ENCODE measurements at places on chromosomes 2 and 18.
A peak's percentile ranks its signal among the peaks of the same experiment; 100 is the strongest.

DNA sequence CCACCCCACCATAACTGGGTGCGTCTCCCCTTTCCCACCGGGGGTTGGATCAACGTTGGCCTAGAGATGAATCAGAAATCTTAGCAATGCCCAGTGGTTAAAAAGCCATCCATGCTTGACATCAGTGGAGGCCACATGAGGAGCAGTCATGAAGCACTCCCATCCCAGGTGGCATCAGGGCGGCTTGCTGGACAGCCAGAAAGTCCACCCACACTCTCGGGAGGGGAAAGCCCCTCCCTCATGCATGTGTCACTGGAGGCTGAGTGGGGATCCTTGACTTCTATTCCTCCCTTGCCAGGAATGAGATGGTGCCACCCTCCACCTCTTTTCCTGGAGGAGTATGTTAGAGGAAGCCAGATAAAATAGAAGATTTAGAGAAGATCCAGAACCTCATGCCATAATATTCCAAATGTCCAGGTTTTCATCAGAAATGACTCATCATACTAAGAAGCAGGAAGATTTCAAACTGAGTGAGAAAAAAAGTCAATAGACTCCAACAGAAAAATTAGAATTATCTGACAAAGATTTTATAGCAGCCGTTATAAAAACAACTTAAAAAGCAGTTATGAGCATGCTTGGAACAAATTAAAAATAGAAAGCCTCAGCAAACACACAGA is 507.1 kb upstream of the ID2 start:
- DNase-seq = no peak

- peak; percentile 92 for DNase-seq
Measured at GRCh38 chr2:85602476-85603234, at the start of gene TMEM150A. Gene TMEM150A, minus strand, starts transcription at chr2:85602698. Its CDS starts 750 bp downstream, at chr2:85601948.

- no peak for DNase-seq
Measured at GRCh38 chr2:209986415-209986814, 16.0 kb upstream of the RPE start.

DNA sequence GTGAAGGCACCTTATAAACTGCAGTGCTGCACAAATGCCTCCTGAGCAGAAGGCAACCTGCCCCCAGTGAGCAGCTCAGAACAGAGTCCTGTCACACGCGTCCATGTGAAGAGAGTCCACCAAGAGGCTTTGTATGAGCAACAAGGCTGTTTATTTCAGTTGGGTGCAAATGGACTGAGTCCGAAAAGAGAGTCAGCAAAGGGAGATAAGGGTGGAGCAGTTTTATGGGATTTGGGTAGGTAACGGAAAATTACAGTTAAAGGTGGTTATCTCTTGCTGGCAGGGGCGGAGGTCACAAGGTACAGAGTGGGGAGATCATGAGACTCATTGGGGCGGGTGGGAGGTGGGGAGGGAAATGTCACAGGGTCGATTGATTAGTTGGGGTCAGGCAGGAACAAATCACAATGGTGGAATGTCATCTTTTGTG is 53.4 kb upstream of the RALBP1 start:
- no peak for DNase-seq

- DNase-seq = no peak
Measured at GRCh38 chr18:46723856-46724415, 32.9 kb downstream of the ST8SIA5 start.

DNA sequence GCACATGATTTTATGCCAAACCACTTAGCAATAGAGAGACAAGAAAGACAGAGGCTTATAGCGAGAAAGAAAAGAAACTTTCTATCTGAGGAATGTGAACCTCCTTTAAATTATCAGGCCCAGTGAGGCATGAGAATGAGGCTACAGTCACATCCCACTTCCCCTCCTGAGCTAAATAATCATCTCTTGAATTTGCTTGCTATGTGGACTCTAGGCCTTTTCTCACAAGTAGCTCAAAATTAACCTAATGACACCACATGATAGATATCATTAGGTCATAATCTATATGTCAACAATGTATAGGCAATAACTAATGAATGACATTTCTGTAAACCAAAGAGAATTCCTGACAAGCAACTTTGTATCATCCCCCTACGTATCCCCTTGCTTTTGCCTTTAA is 301.5 kb upstream of the MGAT5 start:
- no peak for DNase-seq

DNA sequence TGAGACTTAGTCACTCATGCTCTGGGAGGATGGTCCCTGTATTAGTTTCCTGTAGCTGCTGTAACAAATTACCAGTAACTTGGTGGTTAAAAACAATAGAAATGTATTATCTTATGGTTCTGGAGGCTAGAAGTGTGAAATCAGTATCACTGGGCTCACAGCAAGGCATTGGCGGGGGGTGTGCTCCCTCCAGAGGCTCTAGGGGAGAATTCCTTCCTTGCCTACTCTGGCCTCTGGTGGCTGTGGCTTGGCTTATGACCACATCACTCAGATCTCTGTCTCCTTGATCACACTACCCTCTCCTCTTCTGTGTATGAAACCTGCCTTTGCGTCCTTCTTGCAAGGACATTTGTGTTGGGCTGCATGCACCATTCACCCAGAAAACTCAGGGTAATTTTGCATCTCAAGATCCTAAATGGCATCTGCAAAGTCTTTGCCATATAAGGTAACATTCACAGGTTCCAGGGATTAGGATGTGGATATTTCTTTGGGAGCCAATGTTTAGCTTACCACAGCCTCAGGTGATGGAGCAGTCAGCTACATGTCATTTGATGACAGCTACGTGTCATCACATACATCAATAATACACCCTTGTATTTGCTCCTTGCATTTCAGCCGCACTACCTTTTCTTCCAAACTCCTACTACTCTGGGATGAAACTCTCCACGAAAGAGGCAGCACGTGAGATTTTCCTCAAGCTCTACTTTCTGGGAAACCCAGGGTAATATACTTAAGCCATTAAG is 49.6 kb upstream of the POU3F3 start:
- DNase-seq = no peak

DNA sequence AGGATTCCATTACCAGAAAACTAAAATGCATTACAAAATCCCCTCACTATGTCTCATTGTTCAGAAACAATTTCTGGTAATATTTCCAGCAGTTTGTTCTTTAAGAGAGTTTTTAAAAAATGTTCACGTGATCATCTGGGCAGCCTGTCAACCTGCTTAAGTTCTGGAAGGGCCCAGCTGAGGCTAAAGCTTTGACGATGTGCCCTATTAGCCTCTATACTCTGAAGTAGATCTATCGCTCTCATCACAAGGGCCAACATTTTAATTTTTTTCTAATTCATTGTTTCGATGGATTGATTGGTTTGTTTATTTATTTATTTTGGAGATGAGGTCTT is 205.8 kb downstream of the PRKCE start:
- DNase-seq = no peak

- no peak for DNase-seq
Measured at GRCh38 chr18:46629361-46629760, 27.7 kb downstream of the LOXHD1 start.

GRCh38 chr2:237878321-237879057 is 19.1 kb downstream of the RAMP1 start:
- no peak for DNase-seq

GRCh38 chr2:217901835-217902378 is 100.9 kb downstream of the TNS1 start:
- DNase-seq = peak; percentile 74

DNA sequence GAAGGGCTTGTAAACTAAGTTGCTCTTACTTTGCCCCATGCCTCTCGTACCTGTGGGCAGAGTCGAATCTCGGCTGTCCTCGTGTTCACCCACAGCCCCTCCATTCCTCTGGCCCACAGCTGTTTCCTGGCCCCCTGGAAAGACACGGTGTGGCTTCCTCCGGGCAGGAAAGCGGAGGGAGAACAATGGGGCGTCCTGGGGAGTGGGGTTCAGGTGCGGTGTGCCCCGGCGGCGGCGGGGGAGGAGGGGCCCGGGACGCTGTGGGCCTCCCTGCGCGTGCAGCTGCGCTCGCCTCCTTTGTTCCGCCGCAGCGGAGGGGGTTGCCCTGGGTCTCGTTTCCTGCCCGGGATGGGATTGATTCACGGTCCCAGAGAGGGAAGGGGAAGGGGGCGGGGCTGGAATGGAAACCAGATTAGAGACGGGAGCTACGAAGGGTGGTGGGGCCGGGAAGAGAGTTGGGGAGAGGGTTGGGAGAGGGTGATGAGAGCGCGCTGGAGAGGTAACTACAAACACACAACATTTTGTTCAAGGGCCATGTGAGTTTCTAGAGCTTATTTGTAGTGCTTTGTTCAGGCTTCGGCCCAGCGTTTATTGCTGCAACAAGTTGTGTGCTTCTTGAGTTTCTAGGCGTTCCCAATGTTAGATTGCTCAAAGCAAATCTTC is 796 bp downstream of the MYO1B start:
- peak; percentile 48 for DNase-seq

DNA sequence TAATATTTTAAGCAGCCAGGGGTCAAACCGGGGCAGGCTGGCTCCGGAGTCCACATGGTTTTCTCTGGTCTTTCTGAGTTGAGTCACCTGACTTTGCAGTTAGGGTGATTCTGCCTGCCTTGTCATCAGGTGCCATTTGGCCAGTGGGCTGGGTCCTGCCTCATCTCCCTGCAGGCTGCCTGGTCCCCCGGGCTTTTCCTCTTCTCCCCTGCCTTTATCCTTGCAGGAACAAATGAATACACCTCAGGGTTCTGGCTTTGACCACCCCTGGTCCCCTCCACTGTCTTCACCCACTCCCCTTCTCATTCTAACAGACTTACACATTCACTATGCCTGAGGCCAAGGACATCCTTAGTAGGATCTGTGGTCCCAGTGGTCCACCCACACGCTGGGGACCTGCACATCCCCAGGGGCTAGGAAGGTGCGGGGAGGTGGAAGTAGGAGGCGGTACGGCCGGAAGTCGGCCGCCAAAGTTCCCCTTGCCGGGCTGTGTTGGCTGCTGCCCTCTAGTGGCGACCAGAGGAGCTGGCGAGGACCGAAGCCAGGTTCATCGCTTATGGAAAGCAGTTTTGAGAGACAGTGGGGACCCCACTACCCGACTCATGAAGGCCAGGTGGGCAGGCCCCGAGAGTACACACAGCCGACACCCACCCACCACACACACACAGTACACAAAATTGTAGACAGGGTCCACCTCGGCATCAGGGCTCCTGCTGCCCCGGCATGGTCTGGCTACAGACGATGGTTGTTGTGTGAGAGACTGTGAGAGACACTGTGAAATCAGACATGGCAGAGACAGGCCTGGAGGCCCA is 6.3 kb upstream of the TEX261 start:
- peak; percentile 79 for DNase-seq

DNA sequence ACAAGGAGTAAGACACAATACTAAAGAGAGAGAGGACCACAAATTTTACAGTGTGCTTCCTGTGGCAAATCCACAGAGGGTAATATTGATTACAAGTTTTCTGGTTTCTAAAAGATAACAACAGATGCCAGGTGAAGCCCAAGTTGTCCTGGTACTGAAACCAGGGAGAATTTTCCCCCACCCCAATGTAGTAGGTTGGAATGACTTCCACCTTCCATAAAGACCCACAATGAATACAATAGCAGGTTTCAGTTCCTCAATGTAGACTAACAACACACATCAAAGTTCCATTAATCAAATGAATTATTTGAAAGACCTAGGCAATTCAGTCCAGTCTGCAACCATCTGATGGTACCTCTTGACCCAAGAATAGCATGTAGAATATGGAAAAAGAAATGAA is 44.0 kb upstream of the TMEM247 start:
- no peak for DNase-seq

- no peak for DNase-seq
Measured at GRCh38 chr2:112547333-112547732, 5.1 kb downstream of the POLR1B start.

DNA sequence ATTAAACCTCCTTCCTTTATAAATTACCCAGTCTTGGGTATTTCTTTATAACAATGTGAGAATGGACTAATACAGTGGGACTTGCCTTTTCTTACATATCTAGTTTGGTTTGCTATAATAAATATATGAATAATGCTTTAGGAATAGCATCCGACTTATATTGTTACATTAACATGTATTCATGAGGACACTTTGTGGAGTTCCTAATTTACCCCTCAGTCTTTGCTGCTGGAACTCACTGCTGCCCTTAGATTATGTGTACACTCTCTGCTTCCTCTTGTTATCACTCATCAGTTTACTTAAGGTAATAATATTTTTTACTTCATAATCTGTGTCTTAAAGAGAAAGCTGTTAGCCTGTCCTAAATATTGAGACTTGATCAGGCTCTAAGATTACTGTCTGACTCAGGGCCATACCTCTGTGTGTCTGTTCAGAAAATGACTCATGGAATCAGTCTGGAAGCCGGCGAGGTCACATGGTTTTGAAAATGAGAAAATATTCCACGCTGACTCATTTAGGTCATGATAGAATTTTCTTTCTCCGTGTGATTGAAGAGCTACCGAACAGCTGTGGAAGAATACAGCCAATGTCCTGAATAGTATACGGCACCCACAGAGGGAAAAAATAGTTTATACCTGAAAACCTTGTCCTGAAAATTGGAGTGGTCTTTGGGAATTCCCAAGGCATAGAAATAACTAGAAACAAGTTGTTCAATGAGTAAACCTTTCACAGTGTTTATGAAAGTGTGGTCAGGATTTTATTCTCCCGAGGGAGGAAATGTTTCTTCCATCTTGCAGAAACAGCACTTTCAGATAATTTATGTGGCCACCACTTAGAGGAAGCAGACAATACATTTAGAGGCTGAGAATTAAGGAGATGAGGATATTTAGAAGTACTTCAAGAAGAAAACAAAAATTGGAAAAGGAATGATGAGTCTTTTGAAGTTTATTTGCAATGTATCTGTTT is 156.4 kb downstream of the DSEL start:
- peak; percentile 86 for DNase-seq

DNA sequence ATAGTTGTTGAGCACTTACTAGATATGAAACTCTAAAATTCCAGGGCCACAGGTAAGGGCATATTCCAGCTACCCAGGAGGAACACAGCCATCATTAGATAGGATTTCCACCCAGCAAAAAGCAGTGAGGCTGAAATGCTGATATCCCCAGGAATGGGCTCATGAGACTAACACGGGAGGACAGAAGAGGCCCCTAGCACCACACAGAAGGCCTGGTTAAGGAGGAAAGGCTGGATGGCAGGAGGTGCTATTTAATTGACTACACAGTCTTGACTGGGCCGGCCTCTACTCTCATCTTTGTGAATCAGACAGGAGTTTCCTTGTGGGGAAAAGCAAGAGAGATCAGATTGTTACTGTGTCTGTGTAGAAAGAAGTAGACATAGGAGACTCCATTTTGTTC is 61.7 kb downstream of the MRPL35 start:
- DNase-seq = no peak

- DNase-seq = no peak
Measured at GRCh38 chr2:201482543-201482942, 31.0 kb downstream of the STRADB start.

DNA sequence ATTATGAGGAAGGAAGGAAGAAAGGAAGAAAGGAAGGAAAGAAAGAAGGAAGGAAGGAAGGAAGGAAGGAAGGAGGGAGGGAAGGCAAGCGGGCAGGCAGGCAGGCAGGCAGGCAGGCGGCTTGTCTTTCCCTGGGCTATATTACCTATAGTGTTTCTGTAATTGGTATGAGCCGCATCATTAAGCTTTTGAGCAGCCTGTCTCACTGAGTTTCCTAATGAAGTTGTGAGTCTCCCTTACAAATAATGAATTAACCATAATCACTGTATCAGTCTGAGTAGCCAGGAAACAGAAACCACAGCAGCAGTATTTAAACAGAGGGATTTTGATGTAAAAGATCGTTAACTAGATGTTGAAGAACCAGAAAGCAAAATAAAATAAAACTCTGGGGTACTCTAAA is 11.8 kb upstream of the SULT1C3 start:
- no peak for DNase-seq

Measured in AG08395 (cell line).